ENCODE measurements at places on chromosomes 11 and 22.

GRCh38 chr22:36816636-36817524 lies at the start of gene PVALB:
PVALB (minus strand) TSS chr22:36817035; CDS start chr22:36817005, 30 bp downstream.
- DNase-seq: peak; percentile 9

DNA sequence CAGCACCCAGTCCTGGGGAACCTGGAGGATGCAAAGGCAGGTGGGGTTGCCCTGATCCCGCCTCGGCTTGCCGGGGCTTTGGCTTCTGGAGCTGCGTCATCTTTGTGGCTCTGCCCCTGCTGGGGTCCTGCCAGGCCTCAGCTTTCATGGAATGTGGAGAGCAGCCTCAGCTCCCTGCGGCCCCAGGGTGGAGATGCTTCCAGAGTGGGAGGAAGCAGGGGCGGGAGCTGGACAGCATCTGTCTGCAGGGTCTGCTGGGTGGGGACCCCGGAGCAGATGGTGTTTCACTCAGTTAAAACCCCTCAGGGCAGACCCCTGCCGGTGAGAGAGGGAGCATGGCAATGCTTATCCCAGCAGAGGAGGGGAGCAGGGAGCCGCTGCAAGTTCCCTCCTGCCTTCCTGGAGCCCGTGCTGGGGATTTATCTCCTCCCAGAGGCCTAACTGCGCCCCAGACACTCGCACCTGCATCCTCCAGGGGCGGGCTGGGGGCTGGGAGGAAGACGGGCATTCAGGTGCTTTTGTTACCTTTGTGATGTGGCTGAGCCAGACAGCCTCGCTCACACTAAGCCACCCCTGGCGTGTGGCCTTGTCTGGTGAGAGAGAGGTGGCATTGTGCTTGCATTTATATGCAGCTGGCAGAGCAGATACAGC lies 15.7 kb downstream of the GRIK4 start:
- DNase-seq: peak; percentile 62

GRCh38 chr11:100980156-100980555 lies 149.5 kb downstream of the PGR start:
- no peak for DNase-seq

GRCh38 chr22:39360674-39361413 lies 11.1 kb downstream of the SYNGR1 start:
- peak; percentile 74 for DNase-seq

GRCh38 chr11:66332371-66333219 lies 3.6 kb downstream of the RIN1 start:
- DNase-seq: no peak

Measured in fibroblast of skin of back (primary cell).